ENCODE measurements at places on chromosomes 11 and 22. TPM values are rescaled to one million over a fixed set of nuclear protein-coding genes. Genes with fewer than 3 reads are reported as not detected.

- H3K4me1 ChIP-seq, result no peaks in the 10 kb centered on the region
- H3K27me3 ChIP-seq, result no peaks in the 10 kb centered on the region
- no peak overlapping the region for H3K4me3 ChIP-seq
- H3K27ac ChIP-seq, result no peak overlapping the region
These were observed 234.9 kb upstream of the ARHGAP20 start for GRCh38 chr11:110947096-110947495.

DNA sequence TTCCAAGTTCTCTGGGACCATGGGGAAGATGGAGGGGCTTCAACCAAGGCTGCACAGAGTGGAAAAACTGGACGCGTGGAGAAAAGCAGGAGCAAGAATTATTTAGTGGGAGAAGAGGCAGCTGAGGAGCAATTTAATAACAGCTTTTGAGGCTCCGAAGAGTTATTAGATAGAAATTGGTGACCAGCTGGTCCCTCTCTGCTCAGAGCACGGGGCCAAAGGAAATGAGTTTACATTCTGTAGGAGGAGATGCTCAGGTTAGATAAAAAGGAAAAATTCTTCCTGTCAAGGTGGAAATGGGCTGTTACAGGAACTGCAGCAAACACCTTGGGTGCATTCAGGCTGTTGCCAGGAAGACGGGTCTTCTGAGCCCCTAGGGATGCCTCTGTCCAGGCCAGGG lies 47.0 kb upstream of the GALNT18 start:
- no peaks in the 10 kb centered on the region for H3K36me3 ChIP-seq
- H3K27me3 ChIP-seq, result no peaks in the 10 kb centered on the region
- H3K4me3 ChIP-seq, result no peak overlapping the region
- H3K27ac ChIP-seq, result peak overlapping the region; percentile 75

DNA sequence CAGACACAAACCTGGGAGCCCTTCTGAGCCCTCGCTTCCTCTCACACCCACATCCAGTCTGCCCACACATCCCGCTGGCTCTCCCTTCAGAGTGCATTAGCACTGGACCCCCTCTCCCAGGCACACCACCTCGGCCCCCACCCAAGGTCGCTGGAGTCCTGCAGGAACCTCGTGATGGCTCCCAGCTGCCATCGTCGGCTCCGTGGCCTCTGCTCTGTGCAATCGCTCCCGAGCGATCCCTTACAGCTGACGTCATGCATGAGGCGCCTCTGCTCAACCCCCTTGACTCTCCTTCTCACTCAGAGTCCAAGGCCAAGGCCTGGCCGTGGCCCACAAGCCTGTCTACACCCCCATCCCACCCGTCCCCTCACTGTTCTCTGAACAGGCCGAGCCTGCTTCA lies 183.9 kb downstream of the EFCAB6 start:
- no peak overlapping the region for H3K27ac ChIP-seq
- no peaks in the 10 kb centered on the region for H3K27me3 ChIP-seq
- DNase-seq, result no peak

DNA sequence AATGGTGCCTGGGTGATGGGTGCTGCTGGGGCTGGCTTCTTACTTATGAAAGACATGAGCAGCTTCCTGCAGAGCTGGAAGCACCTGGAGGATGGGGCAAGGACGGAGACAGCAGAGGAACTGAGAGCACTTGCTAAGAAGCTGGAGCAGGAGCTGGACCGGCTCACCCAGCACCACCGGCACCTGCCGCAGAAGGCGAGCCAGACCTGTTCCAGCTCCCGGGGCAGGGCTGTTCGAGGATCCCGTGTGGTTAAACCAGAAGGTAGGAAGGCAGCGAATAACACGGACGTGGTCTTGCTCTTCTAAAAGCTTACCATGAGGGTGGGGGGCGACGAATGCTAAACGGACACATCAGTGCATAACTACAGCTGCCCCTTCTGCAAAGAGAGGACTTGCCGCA lies 9.3 kb downstream of the APOL5 start:
- no peaks in the 10 kb centered on the region for H3K27me3 ChIP-seq
- H3K36me3 ChIP-seq, result no peaks in the 10 kb centered on the region
- H3K4me3 ChIP-seq, result no peak overlapping the region
- DNase-seq, result no peak
- H3K4me1 ChIP-seq, result no peaks in the 10 kb centered on the region
- no peak overlapping the region for H3K27ac ChIP-seq

GRCh38 chr11:126378763-126379162 lies 23.3 kb downstream of the ST3GAL4 start:
- no peaks in the 10 kb centered on the region for H3K27me3 ChIP-seq
- no peaks in the 10 kb centered on the region for H3K4me1 ChIP-seq
- H3K36me3 ChIP-seq, result no peaks in the 10 kb centered on the region

- DNase-seq, result no peak
- H3K27ac ChIP-seq, result no peak overlapping the region
- H3K36me3 ChIP-seq, result peaks cover 3% of the 10 kb centered on the region
- H3K4me3 ChIP-seq, result no peak overlapping the region
- peaks cover 8% of the 10 kb centered on the region for H3K4me1 ChIP-seq
- H3K27me3 ChIP-seq, result no peaks in the 10 kb centered on the region
These were observed 14.6 kb downstream of the CABP7 start for GRCh38 chr22:29734406-29734805.

- peaks cover 10% of the 10 kb centered on the region for H3K27me3 ChIP-seq
- H3K36me3 ChIP-seq, result no peaks in the 10 kb centered on the region
- no peak overlapping the region for H3K27ac ChIP-seq
- H3K4me3 ChIP-seq, result no peak overlapping the region
- DNase-seq, result no peak
- no peaks in the 10 kb centered on the region for H3K4me1 ChIP-seq
These were observed 5.1 kb upstream of the SLC22A8 start for GRCh38 chr11:63020671-63021291.

DNA sequence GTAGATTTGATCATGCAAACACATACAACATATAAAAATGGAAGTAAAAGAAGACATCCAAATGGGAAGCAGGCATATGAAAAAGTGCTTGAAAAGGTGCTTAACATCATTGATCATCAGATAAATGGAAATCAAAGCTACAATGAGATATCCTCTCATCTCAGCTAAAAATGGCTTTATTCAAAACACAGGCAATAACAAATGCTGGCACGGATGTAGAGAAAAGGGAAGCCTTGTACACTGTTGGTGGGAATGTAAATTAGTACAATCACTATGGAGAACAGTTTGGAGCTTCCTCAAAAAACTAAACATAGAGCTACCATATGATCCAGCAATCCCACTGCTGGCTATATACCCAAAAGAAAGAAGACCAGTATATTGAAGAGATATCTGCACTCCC lies 549 bp upstream of the TCN1 start:
- H3K27me3 ChIP-seq, result no peaks in the 10 kb centered on the region
- H3K4me1 ChIP-seq, result no peaks in the 10 kb centered on the region
- no peak overlapping the region for H3K27ac ChIP-seq
- no peak for DNase-seq

DNA sequence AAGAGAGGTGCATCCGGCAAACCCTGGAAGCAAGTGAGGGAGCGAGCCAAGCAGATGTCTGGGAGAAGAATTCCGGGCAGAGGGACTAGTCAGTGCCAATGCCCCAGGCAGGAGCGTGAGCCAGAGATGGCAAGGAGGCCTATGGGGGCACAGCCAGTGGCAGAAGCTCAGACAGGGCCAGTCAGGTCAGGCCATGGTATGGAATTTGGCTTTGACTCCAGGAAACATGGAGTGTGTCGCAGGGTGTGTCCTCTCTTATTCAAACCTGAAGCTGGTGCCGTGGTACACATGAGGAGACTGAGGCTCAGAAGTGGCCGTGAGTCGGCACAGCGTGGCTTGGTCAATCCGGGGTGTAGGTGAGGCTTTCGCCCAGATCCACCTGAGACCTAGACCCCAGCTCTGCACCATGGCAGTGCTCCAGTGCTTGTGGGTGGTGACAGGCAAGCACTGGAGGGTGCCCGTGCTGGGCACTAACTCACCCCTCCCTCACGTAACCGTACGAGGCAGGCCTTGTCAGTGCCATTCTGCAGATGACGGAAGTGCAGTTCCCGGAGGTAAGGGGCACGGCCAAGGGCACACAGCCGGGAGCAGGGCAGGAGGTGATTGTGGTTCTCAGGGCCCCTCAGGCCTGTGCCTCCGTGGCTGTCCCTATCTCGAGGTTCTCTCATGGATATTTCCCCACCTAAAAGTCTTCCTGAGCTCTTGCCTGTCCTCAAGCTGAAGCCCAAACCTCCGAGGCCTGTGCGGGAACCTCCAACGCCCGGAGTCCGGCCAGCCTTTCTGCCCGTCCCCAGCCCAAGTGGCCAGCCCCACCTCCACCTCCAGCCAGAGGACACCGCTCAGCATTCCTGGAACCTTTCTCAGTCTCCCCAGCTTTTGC lies 10.6 kb upstream of the SPI1 start:
- no peaks in the 10 kb centered on the region for H3K36me3 ChIP-seq
- H3K27ac ChIP-seq, result peak overlapping the region; percentile 20
- no peak overlapping the region for H3K4me3 ChIP-seq
- H3K4me1 ChIP-seq, result no peaks in the 10 kb centered on the region
- no peak for DNase-seq
- no peaks in the 10 kb centered on the region for H3K27me3 ChIP-seq

DNA sequence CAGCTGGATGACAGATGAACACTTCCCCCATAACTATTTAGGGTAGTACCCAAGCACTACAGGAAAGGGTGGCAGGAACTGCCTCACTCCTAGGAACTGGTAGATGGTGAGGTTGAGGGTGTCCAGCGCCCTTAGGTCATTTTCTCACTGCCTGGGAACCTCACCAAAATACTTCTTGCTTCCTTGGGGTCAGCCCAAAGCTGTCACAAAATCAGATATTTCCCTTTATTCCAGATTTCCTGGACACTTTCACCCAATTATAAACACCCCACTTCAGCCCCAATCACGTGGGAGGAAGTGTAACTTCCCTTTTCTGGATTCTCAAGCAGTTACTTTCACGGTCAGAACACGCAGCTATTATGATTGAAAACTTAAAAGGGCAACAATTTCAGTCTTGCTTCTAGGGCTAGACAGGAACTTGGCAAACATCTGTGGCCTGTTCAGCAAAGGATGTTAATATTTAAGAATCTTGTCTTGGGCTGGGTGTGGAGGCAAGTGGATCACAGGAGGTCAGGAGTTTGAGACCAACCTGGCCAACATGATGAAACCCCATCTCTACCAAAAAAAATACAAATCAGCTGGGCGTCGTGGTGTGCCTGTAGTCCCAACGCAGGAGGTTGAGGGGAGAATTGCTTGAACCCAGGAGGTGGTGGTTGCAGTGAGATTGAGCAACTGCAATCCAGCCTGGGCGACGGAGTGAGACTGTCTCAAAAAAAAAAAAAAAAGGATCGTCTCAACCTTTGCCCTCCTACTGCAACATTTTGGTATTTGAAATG lies 4.0 kb downstream of the FTH1 start:
- no peak overlapping the region for H3K4me3 ChIP-seq
- H3K27me3 ChIP-seq, result no peaks in the 10 kb centered on the region
- peak overlapping the region; percentile 99 for H3K27ac ChIP-seq
- peaks cover 26% of the 10 kb centered on the region for H3K36me3 ChIP-seq

DNA sequence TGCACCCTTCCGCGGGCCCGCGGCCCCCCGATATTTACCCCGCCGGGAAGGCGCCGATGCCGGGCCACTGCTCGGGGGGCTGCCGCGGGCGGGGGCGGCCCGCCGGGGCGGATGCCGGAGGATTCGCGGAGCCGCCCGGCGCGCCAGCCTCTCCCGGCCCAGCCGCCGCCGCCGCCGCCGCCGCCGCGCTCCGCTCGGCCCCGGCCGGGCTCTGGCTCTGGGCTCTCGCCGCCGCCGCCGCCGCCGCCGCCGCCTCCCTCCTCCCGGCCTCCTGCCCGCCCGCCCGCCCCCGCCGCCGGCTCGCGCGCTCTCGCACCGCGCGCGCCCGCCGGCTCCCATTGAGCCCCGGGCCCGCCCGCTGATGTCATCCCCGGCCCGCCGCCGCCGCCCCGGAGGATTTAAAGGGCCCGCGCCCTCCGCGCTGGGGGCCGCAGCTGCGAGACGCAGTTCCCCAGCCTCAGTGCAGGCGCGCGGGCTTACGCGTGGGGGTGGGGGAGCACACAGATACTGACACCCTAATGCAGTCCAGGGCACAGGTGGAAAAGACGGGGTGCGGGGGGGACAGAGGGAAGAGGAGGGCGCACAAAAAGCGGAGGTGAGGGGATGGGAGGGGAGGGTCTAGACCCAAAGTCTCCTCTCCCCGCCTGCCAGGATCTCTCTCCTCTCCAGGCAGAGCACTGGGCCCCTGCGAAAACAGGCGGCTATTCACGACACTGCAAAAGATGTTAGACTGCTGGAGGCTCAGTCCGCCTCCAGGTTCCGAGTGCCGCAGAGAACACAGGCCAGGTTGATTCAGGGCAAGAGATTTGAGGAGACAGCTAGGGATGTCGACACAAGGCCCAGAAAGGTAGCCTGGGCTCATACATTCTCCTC lies at the start of gene CSNK1E:
CSNK1E (minus strand) TSS at position 312 of the 873 bp plus-strand sequence. CDS start 3,276 bp downstream, outside the sequence.
- peak within 1 kb of the TSS; percentile 98 for H3K27ac ChIP-seq
- peak; percentile 91 for DNase-seq
- peaks cover 48% of the 10 kb centered on the region for H3K4me1 ChIP-seq
- H3K4me3 ChIP-seq, result peak within 1 kb of the TSS; percentile 96

DNA sequence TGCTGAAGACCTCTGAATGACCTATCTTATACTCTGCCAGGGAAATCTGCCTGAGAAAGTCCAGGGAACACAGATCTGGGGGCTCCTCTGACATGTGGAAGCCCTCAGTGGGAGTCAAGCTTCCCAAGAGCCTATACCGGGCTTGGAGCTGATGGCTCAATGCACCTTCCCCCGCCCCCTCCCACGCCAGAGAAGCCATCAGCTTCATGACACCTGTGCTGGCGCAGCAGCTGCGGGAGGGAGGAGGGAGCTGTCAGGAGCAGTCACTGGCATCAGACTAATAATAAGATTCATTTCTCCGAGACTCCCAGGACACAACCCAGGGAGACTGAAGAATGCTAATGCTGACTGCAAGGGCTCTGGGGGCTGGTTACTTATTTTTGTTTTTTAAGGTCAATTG lies 47.8 kb downstream of the SPATA19 start:
- H3K36me3 ChIP-seq, result no peaks in the 10 kb centered on the region
- DNase-seq, result no peak
- H3K27me3 ChIP-seq, result no peaks in the 10 kb centered on the region
- no peak overlapping the region for H3K4me3 ChIP-seq
- no peaks in the 10 kb centered on the region for H3K4me1 ChIP-seq

- no peak for DNase-seq
These were observed 282.7 kb upstream of the CCDC179 start for GRCh38 chr11:23143022-23143421.

- H3K4me1 ChIP-seq, result no peaks in the 10 kb centered on the region
- H3K36me3 ChIP-seq, result no peaks in the 10 kb centered on the region
- H3K27ac ChIP-seq, result no peak overlapping the region
These were observed 42.6 kb upstream of the MPEG1 start for GRCh38 chr11:59255281-59255680.

GRCh38 chr22:41746567-41747400 lies 47.5 kb downstream of the MEI1 start:
- no peak overlapping the region for H3K4me3 ChIP-seq
- no peaks in the 10 kb centered on the region for H3K4me1 ChIP-seq
- H3K27ac ChIP-seq, result no peak overlapping the region

The CHRM1 gene
- 0.55 TPM for total RNA-seq

The CARD16 gene
- 5.1 TPM for total RNA-seq

The WBP2NL gene
- total RNA-seq, result 0.95 TPM

The ARHGEF17 gene
- total RNA-seq, result 44.6 TPM

The BTBD18 gene
- total RNA-seq, result not detected

The SLC6A5 gene
- not detected for total RNA-seq

The DDTL gene
- total RNA-seq, result not detected

The FAM227A gene
- 3.2 TPM for total RNA-seq

The TTC28 gene
- total RNA-seq, result 71.8 TPM

The PRCP gene
- 40.2 TPM for total RNA-seq
